B cell (primary cell): ENCODE measurements at places on chromosomes 2 and 18. TPM values are rescaled to one million over a fixed set of nuclear protein-coding genes. Genes with fewer than 3 reads are reported as not detected.

The STPG4 gene
- 0.79 and 0.90 TPM in 2 replicates for total RNA-seq

GRCh38 chr2:100767224-100767653, 52.7 kb upstream of the NPAS2 start:
- DNase-seq = no peak

The SH2D6 gene
- 1.1 and 1.6 TPM in 2 replicates for total RNA-seq

GRCh38 chr2:32905270-32905669, 41.5 kb upstream of the LTBP1 start:
- no peak for DNase-seq

The SCN2A gene
- total RNA-seq = 0.22 and 0.44 TPM in 2 replicates

GRCh38 chr2:237861875-237862527, 2.6 kb downstream of the RAMP1 start:
- DNase-seq = no peak

GRCh38 chr18:62767836-62768557, 52.7 kb downstream of the PHLPP1 start:
- no peak for DNase-seq

DNA sequence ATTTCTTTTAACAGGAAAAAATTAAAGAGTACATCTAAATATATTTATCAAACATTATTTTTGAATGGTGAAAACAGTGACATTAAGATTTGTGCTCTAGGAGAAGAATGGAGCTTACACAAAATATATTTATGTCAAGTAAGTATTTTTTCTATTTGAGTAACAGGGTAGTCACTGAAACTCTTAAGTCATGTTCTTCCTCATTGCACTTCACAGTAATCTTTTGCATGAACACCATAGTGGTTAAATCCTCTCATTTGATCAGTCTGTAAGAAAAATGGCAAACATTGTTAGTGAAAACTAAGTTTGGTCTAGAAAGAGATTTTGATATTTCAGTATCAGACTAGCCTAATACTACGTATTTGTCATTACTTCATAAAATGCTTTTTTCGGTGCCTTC, 8.1 kb downstream of the GMCL1 start:
- DNase-seq = no peak

The KLHL30 gene
- total RNA-seq = 0.12 TPM in 1 of 2 replicates, not detected in the other

DNA sequence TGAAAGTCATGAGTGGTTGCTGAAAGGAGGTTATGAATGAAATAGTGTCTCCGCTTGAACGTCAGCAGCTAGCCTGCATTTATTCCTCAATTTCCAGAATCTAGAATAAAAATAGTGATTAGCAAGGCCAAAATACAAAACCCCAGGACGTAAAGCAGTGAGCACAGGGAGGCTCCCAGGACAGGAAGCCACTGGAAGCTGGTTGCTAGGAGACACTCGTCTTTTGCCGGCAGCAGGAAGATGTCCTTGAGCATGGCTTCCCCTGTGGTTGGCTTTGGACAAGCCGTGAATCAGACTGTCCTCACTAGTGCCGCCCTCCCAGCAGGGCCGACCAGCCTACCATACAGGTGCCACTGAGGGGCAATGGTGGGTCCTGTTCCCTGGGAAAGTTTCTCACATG, 374.4 kb downstream of the MTX2 start:
- DNase-seq = no peak
